Daoy (cell line): ENCODE measurements at places on chromosomes 1 and 21.
A peak's percentile ranks its signal among the peaks of the same experiment; 100 is the strongest.

GRCh38 chr1:41656068-41656467 lies 171.6 kb upstream of the EDN2 start:
- DNase-seq = no peak

GRCh38 chr1:181127898-181128453 lies 39.5 kb downstream of the IER5 start:
- peak; percentile 54 for DNase-seq

GRCh38 chr1:54350360-54350759 lies 55.8 kb downstream of the SSBP3 start:
- no peak for DNase-seq

DNA sequence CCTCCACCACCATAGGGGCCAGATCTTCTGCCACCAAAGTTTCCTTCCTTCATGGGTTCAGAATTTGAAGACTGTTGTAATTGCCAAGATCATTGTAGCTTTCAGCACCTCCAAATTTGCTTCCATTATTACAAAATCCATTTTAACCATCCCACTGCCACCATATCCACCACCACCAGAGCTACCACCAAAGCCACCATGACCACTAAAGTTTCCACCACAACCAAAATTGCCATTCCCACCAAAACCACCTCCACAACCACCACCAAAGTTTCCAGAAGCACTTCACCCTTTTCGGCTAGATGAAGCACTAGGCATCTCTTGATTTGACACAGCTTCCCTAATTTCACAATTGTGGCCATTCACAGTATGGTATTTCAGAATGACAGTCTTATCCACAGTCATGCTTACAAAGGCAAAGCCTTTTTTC lies 45.2 kb downstream of the SLC30A7 start:
- no peak for DNase-seq

GRCh38 chr1:16927256-16927655 lies 5.5 kb downstream of the CROCC start:
- DNase-seq = no peak

DNA sequence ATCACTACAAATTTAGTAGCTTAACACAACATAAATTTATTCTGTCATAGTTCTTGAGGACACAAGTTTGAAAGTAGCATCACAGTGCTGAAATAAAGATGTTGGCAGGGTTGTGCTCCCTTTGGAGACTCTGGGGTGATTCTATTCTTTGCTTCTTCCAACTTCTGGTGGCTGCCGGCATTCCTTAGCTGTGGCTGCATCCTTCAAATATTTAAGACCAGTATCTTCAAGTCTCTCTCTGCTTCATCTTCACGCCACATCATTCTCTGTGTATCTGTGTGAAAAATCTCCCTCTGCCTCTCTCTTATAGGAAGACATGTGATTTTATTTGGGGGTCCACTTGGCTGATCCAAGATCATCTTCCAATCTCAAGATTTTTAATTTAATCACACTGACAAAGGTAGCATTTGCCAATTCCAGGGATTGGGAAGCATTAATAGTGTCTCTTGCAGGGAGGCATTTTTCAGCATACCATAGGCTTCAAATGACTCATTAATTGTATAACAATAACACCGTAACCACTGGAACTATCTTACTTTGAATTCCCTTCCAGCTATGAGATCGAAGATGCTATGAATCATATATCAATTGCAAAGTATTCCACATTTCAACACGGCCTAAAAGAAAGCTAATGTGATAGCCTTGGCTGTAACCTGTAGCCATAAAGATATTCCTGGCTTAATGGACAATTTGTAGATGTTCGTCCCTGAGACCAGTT lies 74.6 kb downstream of the DPT start:
- peak; percentile 32 for DNase-seq

DNA sequence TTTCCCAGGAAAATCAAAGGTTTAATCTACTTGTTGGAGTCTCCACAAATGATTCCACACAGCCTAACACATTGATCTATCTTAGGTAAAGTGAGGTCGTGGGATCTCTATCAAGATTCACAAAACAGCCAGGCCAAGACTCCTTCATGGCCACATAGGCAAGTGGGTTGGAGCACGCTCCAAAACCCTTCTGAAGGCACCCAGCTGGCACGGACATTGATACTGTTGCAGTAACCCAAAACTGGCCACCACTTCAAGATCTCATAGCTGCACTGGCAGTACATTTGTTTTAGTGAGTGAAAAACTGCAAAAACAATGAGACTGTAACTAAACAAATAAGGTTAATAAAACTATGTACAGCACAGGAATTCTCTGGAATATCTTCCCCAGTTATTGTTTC lies 61.9 kb downstream of the COLGALT2 start:
- no peak for DNase-seq

- DNase-seq = no peak
These were observed 127.8 kb downstream of the NTMT2 start for GRCh38 chr1:170273291-170274130.

DNA sequence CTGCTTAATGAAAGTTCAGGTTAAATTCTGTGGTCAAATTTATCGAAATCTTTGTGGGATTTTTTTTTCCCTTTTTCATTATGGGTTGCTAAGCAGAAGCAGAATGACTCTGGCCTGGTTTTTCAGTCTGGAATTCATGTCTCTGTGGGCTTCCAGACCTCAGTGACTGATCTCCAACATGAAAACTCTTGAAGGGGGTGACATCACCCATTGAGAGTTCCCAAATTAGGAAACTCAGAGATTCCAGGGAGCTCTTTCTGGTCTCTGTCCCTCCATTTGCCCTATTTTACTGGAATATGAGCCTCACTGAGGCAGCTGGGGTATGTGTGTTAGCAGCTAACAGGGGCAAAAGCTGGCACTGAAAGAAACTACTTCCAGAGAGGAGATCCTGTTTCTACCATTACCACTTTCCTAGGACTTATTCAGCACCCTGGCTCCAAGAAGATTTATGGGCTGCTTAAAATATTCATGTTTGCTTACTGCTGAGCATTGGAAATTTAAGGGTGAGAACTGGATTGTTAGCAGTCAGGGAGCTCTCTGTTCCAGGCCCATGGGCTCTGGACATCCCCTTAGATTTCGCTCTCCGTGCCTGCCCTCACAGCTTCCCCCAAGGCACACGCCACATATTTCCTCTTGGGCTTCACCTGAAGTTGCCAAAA lies 203.4 kb upstream of the SPAG17 start:
- DNase-seq = no peak

DNA sequence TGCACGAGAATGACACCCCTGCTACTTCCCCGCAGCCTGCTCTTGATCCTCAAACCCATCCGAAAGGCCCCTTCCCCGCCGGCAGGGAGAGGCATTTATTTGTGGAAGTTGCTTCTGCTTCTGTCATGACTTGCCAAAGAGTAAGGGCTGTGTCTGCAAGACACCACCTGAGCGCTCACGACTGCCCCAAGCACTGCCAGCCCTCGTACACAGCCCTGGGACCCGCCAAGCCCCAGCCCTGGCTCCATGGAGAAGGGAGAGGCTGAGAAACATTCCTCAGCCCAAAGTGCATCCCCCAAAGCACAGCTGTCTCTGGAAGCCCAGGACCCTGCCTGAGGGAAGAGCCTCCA lies 6.3 kb upstream of the TPRG1L start:
- no peak for DNase-seq

DNA sequence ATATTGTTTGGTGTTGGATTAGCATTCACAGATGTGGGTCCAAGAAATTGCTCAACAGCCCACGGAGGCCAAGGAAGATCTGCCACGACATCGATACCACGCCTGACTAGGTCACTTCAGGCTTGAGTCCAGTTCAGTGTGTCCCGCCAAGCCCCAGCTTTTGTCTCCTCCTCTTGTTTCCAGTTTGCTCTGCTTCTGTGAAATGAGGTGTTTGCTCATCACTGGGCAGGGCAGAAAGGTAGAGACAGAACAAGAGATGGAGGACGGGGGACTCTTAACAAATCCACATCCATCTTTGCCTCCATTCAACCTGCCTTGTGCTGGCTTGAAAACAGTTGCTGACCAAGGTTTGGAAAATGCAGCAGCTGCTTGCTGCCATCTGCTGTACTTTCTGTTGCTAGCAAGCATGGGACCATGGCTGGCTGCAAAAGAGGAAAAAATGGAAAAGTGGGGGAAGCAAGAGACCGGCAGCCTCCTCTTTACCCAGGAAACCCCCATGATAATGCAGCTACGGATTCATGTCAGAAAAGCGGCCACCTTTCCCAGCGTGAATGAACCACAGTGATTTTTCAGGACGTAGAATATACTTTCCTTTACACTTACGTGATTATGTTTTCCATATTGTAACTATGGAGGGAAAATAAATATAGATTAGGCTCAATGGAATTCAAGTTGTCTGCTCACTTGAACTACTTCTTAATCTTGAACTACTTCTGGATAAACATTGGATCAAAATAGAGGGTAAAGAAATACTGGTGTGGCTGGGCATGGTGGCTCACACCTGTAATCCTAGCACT lies 80.2 kb upstream of the GREM2 start:
- peak; percentile 54 for DNase-seq

DNA sequence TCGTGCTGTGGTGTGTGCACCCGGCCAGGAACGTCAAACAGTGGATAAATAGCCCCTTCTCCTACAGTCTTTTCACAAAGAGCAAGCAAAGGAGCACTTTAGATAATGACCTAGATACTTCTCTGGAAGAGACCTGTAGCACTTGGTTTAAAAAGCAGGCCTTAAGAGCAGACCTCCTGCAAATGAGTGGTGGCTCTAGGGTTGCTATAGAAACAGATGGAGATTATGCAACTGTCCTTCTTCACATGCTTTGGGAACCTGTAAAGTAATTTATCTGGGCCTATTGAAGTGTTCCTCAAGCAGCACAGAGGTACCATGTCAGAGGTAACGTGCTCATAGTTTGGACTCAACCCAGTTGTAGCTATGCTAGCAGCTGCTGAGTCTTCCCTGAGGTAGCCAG lies 208.2 kb upstream of the KIAA0040 start:
- no peak for DNase-seq

- DNase-seq = no peak
These were observed 85.0 kb upstream of the LYST start for GRCh38 chr1:235951661-235952060.

GRCh38 chr21:15241997-15242736 lies 177.4 kb upstream of the NRIP1 start:
- DNase-seq = no peak

DNA sequence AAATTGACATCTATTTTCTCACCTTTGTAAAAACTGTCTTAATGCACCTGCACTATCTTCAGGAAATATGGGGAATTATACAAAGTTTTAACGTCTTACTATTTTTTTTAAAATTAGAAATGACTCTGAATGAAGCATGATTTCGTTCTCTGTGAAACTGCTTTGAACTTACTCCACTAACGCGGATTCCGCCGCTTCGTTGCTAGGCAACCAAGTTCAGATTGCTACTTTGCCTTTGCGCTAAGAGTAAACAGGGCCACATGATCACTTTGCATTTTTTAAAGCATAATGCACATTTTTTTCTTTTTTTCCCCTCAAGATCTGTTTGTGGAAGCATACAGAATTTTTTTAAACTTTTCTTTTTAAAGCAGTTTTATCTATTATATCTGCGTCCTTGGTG lies 690.5 kb downstream of the BRINP3 start:
- DNase-seq = no peak

DNA sequence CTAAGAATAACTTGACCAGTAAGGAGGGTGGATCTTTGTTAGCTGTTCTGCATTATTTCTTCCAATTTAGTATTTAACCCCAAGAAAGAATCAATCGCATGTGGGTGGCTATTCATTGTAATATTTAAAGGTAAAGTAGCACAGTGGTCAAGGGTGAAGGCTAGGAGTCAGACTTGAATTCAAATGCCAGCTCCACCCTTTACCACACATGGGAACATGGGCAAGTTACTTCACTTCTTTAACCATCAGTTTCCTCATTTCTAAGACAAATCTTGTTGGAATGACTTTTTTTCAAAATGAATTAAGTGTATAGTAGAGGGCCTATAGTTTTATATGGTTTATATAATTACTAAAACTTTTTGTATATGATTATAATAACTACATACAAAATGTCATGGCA lies 71.3 kb upstream of the S1PR1 start:
- no peak for DNase-seq

- DNase-seq = no peak
These were observed 59.0 kb upstream of the IKBKE start for GRCh38 chr1:206411321-206411720.

DNA sequence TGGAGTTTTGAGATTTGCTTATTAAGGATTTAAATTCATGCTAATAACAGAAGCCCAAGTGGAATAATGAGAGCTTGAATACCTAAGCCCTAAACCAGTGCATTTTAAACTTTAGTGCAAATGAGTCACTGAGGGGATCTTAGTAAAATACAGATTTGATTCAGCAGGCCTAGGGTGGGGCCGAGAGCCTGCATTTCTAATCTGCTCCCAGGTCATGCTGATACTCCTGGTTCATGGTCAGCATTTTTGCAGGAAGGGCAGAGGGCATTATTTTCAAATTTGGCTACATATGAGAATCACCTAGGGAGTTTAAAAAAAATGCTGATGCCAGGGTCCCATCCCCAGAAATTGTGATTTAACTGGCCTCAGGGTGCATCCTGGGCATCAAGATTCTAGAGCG lies 39.3 kb downstream of the DNTTIP2 start:
- DNase-seq = no peak

DNA sequence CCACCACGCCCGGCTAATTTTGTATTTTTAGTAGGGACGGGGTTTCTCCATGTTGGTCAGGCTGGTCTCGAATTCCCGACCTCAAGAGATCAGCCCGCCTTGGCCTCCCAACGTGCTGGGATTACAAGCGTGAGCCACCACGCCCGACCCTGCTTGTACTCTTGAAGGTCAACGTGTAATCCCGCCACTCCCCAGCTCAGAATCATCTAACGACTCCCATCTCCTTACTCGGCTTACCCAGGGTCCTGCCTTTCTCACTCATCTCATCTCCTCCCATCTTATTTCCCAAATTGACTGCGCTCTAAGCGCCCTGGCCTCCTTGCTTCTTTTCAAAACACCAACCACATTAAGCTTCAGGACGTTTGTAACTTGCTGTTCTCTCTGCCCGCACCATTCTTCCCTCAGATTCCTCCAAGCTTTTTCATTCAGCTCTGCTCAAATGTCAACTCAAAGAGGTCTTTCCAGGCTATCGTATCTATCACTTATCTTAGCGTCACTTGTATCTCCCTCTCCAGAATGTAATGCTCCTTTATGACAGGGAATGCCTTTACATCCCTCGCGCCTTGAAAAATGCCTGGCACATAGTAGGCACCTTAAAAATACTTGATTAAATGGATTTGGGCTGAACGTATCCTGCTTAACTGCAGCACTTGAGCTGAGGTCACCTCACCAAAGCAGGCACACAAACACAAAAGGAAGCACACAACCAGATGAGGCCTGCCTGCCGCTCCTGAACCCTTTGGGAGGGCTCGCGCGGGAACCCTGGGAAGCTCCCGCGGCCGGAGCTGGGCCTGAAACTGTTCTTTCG lies 1.4 kb upstream of the USP1 start:
- no peak for DNase-seq

- DNase-seq = no peak
These were observed 13.4 kb upstream of the PKP1 start for GRCh38 chr1:201269900-201270410.

GRCh38 chr1:162847839-162848453 lies 13.0 kb downstream of the CCDC190 start:
- peak; percentile 77 for DNase-seq

DNA sequence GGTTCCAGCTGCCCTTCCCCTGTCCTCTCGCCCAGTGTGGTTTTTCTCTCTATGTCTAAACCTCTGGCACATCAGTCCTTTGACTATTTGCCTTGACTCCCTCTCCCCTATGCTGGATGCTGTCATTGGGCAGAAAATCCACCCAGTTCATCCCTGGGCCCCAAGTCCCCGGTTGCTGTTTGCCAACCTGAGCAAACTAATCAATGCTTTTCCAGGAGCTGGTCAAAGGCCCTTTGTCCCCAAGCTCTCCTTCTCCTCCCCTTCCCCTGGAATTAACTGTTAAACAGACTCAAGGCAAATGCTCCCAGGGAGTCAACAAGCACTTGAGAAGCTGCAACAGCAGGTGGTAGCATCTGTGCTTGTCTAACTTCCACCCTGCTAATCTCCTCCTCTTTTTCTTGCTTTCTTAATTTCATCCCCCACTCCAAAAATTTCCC lies 102.7 kb downstream of the LMX1A start:
- no peak for DNase-seq
